ENCODE measurements at places on chromosomes 13 and 19.

GRCh38 chr13:52879950-52880741 lies 31.7 kb upstream of the PCDH8 start:
- DNase-seq: no peak

GRCh38 chr13:44815623-44816022 lies 173.6 kb downstream of the NUFIP1 start:
- DNase-seq: peak; percentile 45

DNA sequence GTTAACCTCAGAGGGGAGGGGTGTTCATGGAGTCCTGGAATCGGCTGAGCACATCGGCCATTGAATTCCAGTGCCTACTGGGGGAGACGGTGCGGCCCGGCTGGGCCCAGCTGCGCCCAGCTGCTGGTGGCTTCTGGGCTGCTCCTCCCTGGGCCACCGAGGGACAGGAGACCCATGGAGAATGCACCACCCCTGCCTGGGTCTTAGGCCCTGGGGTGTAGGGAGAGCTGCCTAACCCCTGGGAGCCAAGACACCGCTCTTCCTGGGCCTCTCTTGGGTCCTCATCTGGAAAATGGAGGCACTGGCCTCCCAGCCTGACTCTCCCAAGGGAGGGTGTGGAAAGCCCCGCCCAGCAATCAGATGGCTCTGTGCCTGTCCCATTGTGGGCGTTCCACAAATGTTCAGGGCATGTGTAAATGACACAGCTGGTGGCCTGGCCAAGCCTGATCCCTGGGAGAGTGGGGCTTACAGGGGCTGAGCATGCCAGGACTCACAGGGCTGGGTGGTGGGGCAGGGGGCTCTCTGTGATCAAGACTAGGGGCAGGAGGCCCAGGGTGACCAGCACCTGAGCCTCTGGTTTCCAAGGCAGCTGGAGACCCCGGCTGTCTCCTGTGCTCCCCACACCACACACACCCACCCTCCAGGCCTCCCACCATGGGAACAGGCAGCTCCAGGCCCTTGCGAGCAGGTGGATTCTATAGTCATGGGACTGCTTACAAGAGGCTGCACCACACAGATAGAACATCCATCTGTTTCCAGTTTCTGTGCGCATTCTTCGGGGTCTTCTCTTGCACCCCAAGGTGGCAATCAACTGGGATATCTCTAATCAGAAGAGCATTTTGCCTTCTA lies 150.9 kb downstream of the URI1 start:
- no peak for DNase-seq

- no peak for DNase-seq
Observed at GRCh38 chr13:46484561-46484960, 68.4 kb upstream of the LRCH1 start.

- no peak for DNase-seq
Observed at GRCh38 chr19:33665776-33666595, 44.2 kb downstream of the CHST8 start.
